Activated T-cell treated with anti-CD3 and anti-CD28 coated beads for 1 hour (primary cell): ENCODE measurements at places on chromosomes 11 and 22.

DNA sequence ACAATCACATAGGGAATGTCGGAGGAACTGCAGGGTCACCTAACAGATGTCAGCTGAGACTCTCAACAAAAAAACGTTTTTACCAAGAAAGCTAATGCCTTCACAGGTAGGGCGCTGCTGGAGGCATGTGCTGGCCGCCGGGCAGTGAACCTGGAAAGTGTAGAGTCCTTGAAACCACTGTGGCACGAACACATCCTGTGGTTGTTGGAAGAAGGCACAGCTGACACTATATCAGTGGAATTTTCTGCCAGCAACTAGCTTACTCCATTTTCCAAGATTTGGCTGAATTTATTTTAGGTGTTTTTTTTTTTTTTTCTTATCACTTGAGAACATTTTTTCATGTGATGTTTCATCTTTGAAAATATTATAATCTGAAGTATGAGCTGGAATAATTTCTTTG lies 14.2 kb downstream of the TRMU start:
- DNase-seq = no peak

DNA sequence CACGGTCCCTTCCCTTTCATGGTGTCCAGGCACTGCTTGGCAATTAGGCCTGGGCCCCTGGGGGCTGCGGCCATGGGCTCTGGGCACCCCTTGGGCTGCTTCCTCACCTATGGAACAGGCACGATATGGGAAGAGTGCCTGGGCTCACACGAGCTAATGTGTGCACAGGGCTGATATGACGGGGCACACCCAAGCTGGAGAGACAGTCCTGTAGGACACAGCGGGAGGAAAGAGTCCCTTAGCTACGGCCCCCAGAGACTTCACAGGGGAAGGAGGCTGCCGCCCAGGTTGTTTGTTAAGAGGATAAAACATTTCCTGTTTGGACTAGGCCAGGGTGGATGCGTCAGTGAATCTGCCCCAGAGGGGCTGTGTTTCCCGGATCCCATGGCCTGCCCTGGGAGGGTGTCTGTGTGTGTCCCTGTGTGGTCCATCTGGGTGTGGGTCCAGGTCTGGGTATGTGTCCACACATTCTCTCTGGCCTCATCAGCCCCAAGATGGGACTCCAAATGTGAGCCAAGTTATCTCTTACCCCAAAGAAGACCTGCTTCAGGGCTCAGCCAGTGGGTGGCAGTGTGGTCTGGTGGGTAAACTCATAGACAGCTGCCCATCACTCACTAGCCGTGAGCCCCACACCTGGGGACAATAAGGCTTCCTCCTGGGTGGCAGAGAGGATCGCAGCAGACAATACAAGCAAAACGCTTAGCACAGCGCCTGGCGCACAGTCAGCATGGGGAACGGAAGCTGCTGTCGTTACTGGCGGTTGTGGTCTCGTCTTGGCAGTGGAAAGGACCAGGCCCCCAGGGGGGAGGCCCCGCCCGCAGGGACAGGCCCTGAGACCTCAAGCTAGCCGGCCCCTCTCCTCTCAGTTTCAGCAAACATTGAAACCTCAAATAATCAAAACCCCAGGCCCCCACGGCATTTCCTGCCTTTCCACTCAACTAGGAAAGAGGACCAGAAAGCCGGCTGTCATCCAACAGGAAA lies 3.2 kb upstream of the EMID1 start:
- peak; percentile 10 for DNase-seq

GRCh38 chr22:25668437-25668836 lies 73.6 kb upstream of the MYO18B start:
- no peak for DNase-seq

DNA sequence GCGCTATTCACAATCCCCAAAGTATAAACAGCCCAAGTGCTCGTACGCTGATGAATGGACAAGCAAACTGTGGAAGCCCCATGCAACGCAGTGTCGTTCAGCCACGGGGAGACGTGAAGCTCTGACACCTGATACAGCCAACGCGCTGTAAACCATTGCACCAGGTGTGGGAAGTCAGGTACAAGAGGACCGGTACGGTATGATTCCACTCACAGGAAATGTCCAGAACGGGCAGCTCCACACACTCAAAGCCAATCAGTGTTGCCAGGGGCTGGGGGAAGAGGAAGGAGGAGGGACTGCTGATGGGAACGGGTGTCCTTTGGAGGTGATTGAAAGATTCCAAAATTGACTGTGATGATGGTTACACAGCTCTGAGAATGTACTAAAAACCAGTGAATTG lies 64.5 kb downstream of the BRD1 start:
- DNase-seq = no peak

DNA sequence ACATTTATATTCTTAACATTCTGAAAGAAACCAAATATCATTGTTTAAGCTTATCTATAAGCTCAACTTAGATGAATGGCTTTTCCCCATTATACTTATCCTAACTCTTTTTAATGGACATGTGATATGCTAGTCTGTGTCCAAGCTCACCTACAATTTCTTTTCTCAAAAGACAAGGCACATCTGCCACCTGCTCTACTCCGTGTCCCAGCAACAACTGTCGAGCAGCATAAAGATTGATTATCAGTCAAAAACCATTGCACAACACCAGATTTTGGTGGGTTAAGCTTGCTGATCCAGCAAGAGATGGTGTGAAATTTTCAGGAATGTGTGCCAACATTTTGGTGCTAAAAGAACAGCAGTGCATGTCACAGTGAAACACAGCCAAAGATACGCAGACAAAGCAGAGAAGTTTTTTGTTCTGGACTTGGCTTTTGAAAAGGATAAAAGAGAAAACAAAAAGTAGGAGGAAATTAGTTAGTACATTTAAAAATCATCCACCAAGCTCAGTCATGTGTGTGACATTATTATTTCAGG lies 65.8 kb downstream of the DCDC1 start:
- DNase-seq = no peak

DNA sequence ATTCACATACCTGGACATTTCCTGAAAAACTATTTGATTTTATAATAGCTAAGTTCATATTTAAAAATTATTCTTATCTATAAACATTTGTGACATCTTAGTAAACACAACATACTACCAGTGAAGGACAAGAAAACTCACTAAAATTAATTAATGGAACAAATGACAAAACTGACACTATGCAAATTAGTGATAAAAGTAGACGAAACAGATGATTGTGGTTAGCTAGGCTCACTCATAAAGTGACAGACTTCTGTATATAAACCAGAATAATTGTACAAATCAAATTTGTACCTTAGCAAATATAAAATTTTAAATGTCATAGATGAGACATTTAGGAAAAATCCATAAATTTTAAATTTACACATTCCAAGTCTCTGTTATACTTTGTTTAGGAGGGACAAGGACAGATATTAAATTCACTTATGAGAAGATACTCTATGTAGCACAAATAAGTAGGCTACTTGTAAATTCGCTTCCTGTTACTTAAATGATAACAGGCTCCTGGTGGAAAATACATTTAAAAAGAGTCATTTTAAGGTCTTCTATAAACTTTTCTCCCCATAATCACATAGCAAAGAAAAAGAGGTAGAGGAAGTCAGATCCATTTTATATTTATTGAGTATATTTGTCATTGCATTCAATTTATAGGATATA lies 81.2 kb downstream of the KIF18A start:
- no peak for DNase-seq

DNA sequence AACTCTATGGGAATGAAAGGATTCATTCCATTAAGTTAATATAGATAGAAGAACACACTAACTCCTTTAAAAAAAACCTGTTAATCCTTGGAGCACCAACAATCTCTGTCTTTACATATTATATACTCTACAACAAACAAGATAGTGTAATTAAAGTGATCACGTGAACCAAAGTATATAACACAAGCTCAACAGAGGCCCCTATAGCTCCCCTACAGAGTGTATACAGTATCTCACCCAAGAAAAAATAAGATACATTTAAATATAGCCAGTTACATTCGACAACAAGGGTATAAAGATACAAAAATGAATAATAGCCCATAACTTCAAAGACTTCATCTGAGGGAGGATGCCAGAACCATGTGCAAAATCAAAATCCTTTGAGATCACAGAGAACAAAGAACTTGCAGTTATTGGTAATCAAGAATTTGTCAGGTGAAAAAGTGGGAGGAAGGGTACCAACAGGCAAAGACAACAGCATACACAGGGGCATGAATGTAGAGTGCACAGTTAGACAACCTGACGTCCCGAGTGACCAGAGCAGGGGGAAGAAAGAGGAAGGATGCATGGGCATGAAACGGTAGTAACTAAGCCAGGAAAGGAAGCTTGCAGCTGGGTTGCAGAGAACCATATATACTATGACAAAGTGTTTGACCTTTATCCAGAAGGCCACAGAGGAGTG lies 4.7 kb downstream of the FCHSD2 start:
- no peak for DNase-seq

- DNase-seq = no peak
These were observed 7.8 kb downstream of the OR8B12 start for GRCh38 chr11:124535552-124536232.

DNA sequence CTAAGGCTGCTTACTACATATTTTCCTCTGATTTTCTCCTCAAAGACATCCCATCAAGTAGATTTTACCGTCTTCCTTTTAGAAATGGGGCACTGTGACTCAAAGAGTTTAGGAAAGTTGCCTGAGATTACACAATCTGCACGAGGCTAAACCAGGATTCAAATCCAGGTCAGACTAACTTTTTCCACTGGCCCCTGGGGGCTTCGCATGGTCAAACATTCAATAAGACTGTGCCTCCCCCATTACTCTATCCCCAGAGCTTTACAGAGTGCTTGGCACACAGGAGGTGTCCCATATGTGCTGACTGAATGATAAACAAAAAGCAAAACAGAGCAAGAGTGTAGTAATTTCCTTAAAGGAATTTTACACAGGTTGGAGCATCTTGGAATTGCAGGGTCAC lies 118.1 kb upstream of the TEAD1 start:
- no peak for DNase-seq

- DNase-seq = no peak
These were observed 448.0 kb upstream of the CCDC90B start for GRCh38 chr11:83734120-83734519.

GRCh38 chr11:11416917-11417316 lies 63.9 kb upstream of the CSNK2A3 start:
- no peak for DNase-seq

DNA sequence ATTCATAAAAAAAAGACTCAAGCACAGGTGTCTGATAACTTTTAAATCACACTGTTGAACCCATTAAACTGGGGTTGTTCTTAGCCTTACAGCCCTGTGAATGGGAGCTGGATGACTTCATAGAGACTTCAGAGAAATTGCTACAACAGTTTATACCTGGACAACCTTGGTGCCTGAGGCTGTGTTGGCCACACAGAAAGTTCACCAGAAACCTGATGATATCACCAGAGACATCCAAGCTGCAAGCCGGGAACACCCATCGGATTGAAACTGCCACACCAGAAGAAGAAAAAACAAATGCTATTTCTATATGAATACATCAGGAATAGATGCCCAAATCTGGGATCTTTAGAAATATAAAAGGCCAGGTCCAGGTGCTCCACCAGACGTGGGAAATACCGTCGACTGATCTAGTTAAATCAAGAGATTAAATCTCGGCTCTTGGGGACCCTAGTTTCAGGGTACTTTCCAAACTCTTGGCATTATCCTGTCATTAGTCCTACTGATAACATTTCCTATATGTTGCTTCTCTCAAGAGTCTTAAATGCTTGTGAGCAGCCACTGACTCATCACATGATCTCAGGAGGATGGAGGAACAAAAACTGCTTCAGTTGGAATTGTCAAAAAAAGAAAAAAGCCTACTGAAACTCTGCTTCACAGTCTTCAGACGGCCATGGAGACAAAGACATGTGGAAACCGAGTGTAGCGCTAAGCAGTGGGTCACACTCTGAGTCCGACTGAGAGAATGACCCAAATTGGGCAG lies 28.6 kb upstream of the APOL5 start:
- DNase-seq = no peak

DNA sequence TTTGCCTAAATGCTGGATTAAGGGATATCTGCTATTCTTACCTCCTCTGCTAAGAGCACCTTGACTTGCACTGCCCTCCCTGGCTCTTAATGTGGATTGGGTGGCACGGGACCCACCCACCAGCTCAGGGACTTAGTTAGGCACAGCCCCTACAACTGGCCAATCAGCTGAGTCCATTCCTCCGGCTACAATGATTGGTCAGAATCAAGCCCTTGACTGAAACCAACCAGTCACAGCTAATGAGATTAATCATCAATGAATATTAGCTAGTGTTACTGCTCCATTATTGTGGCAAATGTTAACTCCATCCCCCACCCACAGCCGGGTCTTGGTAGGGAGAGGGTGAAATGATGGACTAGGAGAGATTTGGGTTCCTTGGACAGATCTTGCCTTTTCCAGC lies 328.0 kb downstream of the MN1 start:
- DNase-seq = no peak

GRCh38 chr11:35337136-35337913 lies 82.0 kb downstream of the SLC1A2 start:
- DNase-seq = no peak

DNA sequence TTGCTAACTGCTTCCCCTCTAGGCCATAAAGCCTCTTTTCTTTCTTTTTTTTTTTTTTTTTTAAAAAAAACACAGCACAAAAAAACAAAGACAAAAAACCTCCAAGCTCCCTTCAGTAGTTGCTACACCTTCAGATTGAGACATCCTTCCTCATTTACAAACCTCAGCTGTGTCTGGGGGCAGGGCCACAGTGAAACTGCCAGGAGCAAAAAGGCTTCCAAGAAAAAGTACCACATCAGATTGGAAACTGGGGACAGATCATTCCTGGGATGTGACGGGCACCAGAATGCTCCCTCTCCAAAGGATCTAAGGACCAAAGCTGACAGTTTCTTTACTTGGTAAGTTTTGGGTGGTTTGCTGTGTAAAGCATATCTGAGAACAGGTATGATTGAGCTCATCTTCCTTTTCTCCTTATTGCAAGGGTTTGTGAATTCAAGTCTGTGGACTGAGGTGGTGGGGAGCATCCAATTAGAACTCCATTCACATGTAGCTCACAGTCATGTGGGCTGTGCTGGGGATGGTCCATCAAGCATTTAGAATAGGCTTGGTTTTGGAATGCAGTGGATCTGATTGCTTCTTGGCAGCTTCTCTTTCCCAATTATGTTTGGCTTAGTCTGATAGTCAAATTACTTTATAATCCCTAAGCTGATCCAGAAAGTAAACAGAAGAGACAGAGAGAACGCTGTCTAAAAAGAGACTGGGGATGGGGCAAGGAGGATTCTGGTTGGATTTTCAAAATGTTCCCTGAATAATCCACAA lies 705 bp downstream of the BBOX1 start:
- no peak for DNase-seq

- DNase-seq = no peak
These were observed 229.0 kb upstream of the ZC3H12C start for GRCh38 chr11:109864151-109864661.

- no peak for DNase-seq
These were observed 71.1 kb upstream of the SLC5A12 start for GRCh38 chr11:26792941-26793340.

DNA sequence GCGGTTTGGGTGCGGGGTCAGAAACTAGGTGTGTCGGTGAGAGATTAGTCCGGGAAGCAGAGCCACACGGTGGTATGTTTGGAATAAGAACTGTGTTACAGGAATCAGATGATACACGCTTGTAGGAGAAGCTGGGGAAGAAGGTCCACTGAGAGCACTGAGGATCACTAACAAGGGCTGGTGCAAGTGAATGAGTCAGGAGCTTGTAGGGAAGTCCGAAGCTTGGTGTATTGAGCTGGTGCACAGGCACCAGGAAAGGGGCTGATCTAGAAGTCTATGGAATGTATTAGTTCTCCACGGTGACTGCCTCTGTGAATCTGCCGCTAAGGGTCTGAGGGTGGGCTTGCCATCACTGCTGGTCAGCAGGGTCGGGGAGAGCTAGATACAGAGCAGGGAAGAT lies 18.8 kb upstream of the GRK3 start:
- DNase-seq = no peak
